Activated CD4-positive, alpha-beta T cell treated with anti-CD3 and anti-CD28 coated beads for 48 hours (primary cell): ENCODE measurements at places on chromosomes 4 and X.

- DNase-seq, result no peak
Observed at GRCh38 chrX:51047950-51048349, 137.4 kb downstream of the BMP15 start.

- no peak for DNase-seq
Observed at GRCh38 chr4:17817027-17817426, 6.2 kb downstream of the NCAPG start.

- no peak for DNase-seq
Observed at GRCh38 chr4:174444390-174444789, 77.9 kb downstream of the HPGD start.

- DNase-seq, result no peak
Observed at GRCh38 chr4:183220236-183220635, 99.8 kb downstream of the CLDN22 start.

DNA sequence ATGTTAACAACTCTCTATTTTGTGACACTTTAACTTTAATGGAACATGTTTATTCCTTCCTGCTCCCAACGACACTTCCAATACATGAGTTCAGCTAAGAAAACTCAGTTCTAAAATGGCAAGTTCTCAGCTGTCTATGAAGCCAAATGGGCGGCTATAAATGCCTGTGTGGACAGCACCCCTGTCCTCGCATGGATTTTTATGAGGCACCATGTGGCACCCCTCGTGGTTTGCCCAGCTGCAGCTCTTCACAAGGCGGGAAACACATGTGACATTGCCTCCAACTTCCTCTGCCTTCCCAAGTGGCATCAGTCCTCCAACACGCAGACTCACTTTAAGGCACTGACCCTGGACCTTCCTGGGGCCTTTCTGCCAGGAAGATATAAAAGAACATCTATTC is 48.0 kb downstream of the SH3RF1 start:
- DNase-seq, result no peak

DNA sequence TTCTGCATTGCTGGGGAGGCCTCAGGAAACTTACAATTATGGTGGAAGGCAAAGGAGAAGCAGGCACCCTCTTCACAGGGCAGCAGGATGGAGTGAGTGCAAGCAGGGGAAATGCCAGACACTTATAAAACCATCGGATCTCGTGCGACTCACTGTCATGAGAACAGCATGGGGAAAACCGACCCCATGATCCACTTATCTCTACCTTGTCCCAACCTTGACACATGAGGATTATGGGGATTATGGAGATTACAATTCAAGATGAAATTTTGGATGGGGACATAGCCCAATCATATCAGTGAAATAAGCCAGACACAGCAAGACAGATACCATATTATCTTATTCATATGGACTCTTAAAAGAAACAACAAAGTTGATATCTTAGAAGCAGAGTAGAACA is 134.9 kb downstream of the C4orf33 start:
- no peak for DNase-seq

DNA sequence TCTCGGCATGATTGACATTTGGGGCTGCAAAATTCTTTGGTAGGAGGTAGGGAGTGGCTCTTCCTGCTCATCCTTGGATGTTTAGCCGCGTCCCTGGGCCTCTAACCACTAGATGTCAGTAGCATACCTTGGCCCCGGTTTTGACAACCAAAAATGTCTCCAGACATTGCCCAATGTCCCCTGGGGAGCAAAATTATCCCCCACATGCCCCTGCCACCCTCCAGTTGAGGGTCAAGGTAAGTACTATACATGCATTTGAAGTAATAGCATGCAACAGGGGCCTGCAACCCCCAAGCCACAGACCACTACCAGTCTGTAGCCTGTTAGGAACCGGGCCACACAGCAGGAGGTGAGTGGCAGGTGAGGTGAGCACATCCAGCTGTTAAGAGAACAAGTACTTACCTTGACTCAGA is 17.6 kb upstream of the KIAA1210 start:
- DNase-seq, result peak; percentile 3

GRCh38 chr4:139645458-139645857 is 20.2 kb upstream of the MGST2 start:
- no peak for DNase-seq

DNA sequence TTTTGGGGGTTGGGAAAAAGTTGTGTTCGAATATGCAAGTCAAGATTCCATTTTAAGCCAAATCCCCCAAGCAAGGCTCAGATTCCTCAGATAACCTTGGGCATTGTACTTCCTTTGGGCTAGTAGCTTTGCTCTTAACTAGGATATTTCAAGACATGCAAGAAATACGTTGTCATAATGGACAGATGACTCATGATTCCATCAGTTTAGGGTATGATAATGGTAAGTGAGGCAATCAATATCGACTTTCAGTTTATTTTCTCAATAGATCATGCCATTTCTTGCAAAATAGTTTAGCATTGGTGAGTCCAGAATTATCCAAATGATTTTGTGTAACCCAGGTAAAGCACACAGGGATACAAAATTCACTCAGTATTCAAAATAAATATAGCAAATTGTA is 25.4 kb downstream of the CFAP299 start:
- DNase-seq, result no peak

DNA sequence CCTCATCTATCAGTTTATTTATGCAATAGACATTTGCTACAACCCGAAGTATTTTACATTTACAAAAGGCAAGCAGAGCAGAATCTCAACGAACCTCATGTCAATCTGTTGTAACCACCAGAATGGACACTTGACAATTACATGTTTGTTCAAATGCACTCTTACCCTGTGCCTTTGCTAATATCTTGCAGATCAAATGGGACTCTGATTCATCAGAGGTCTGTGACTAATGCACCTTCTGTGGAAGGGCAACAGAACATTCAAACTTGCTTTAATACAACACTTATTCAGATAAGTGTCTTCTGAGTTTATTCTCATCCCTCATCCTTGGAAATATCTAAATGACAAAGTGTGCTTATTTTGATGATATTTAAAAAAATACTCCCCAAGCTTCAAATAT is 644.7 kb upstream of the PCDH10 start:
- DNase-seq, result no peak

DNA sequence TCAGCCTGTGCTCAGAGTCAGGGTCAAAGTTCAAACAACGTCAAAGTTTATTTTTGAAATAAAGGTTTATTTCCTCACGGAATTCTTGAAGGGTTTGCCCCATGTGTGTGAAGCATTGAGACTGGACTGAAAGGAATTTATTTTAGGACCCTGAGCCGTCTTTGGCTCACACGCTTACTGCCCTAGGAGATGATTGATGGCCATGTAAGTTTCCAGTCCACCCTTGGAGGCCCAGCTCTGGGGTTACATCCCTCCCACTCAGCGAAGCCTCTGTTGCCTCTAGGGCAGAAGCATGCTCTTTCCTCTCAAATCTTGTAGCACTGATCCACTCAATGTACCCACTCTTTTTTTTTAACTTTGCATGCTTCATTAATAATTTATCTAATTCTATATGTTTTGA is 4.5 kb upstream of the NHSL2 start:
- DNase-seq, result no peak

DNA sequence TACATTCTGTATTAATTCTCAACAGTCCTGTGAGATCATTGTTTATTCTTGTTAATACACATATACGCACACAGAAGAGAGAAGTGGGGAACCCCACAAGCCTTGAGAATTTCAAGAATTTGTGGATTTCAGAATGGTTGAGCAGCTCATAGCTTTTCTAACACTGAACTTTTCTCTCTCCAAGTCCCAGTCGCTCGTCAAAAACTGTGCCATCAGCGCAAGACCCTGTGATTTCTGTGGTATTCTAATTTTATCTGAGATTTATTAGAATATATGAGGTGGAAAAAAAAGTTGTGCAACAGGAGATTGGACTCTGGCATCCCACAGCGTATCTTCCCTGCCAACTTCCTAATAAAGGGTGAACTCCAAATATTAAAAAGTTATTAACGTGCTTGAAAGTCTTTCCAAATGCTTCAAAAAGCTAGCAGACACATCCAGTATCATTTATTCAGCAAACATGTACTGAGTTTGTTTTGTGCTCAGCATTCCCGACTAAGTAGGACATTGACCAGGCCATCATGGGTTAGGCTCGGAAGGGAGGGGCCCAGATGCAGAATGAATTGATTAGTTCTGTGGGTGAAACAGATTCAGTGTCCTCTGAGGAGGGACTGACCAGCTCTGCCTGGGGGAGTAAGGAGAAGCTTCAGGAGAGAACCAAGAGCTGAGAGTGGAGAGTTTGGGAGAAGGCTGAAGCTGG is 165.6 kb downstream of the CBR4 start:
- DNase-seq, result no peak

- DNase-seq, result no peak
Observed at GRCh38 chrX:23513121-23513520, 154.2 kb upstream of the PRDX4 start.

GRCh38 chr4:100721490-100721889 is 203.7 kb upstream of the EMCN start:
- DNase-seq, result no peak

GRCh38 chrX:28180096-28180495 is 198.8 kb upstream of the DCAF8L1 start:
- DNase-seq, result no peak
